Panc1 (cell line): ENCODE measurements at places on chromosomes 6 and 20. TPM values are rescaled to one million over a fixed set of nuclear protein-coding genes. Genes with fewer than 3 reads are reported as not detected.

GRCh38 chr6:108168501-108169463, 3.0 kb downstream of the NR2E1 start:
- DNase-seq = no peak

GRCh38 chr6:10030942-10031537, 383.8 kb downstream of the TFAP2A start:
- no peak for DNase-seq

The VGLL2 gene
- total RNA-seq = not detected

The IMPG1 gene
- not detected for total RNA-seq
